ENCODE measurements at places on chromosomes 5 and 9.

- no peak for DNase-seq
Measured at GRCh38 chr5:173029499-173029921, 26.6 kb upstream of the CREBRF start.

DNA sequence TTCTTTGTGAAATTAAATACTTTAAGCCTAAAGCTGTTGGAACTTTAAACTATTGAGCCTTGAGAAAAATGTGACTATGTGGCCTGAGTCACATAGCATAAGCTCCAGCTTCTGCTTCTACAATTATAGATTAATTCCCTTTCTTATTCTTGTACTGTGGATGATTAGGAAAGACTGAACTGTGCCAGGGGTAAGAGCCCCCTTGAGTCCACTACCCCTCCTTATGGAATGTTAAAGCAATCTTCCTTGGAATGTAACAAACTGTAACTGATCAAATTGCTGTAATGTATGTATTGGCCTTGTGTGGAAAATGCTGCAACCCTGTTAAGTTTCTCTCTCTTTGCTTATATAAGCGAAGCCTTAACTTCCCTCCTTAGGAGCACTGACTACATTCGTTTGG is 273.2 kb downstream of the FAM170A start:
- no peak for DNase-seq

- no peak for DNase-seq
Measured at GRCh38 chr5:39282561-39282960, 63.2 kb upstream of the FYB1 start.

- DNase-seq, result no peak
Measured at GRCh38 chr5:133458435-133458834, 153.9 kb downstream of the FSTL4 start.

DNA sequence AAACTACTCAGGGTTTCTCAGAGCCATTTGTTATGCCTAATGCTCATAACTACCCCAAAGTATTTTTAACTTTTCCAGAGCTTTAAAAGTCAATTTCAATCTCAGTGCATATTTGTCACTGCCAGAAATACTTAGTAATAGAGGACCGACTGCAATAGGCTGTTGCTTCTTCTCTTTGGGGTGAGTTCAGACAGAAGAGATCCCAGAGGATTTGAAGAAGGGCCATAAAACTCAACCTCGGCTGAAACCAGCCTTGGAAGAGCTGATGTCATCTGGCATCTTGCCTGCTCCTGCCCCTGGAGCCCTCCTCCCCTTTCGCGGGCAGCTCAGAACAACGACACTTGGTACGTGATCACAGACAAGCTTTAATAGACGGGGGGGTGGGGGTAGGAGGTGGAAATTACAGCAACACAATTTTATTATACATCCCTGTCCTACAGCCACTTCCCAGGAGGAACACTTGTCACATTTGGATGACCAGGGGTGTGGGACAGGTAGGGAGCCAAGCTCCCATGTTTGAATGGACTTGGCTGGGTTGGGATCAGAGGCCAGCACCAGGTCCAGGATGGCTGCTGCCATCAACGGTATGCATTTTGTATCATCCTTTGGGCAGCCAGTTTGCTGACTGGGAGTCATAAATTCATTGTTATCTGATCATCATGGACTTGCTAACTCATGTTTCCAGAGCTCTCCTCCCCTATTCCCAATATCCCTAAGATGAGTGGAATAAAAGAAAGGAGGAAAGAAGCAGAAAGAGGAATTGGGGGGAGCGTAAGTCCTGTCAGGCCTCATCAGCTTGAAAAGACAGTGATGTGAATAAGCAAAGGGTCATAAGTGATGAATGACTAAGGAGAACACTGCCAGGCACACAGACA is 186.6 kb upstream of the PANK3 start:
- DNase-seq, result peak; percentile 25

DNA sequence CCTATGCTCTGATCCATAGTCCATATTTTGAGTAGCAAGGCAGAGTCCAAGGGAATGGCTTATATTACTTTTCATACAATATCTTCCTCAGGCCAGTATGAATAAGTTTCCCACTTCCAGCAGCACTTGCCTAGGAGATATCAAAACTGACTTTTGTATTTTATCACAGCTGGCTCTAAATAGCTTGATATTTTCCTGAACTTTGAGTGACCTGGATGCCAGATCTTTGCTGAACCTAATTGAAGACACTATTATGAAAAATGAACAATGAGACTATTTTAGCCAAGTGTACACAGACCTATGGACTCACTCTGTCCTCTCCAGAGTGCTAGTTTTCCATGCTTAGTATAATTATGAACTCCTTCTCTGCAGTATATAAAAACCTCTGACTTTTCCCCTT is 475.6 kb upstream of the PTGER4 start:
- no peak for DNase-seq

- no peak for DNase-seq
Measured at GRCh38 chr9:71592400-71592799, 175.9 kb downstream of the CEMIP2 start.

DNA sequence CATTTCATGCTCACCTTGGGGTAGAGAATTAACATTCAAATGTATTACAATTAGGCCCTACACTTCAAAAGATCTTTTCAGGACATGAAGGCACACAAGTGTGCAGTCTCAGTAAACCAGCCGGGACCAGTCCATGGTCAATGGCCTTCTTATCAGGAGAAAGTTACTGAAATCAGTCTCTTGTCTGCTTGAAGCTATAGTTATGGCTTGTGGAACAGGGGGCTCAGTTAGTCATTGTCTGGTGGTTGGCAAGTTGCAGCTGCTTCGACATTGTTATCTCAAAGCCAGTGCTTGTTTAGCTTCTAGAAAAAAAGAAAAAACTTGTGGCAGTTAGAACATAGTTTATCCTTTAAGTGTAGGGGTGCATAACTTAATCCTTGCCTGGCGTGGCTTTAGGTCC is 213.1 kb upstream of the ACO1 start:
- DNase-seq, result no peak

DNA sequence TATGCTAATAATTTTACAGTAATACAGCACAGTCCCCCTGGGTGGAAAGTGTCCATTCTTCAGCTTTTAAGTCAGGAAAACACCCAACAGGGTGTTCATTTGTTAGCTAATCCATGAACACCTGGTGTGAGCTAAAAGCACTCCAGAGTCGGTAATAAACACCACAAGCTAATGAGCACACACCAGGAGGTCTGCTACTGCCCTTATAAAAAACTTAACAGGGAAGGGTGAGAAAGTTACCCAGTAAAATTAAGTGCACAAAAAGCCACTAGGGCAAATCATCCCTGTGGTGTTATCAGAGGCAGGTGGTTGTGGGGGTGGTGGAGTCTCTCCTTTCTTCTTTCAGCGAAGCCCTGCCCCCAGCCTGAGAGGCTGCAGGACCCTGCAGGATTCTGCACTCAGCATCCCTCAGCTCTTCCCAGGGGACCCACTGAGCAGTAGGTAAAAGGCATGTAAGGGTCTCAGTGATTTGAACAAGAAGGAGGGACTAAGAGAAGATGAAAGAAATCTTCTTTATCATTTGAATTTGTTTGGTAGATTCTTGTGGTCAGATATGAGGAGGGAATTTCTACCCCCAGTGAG is 14.4 kb downstream of the GDNF start:
- DNase-seq, result no peak

GRCh38 chr9:13690595-13690994 is 411.1 kb upstream of the MPDZ start:
- DNase-seq, result no peak

DNA sequence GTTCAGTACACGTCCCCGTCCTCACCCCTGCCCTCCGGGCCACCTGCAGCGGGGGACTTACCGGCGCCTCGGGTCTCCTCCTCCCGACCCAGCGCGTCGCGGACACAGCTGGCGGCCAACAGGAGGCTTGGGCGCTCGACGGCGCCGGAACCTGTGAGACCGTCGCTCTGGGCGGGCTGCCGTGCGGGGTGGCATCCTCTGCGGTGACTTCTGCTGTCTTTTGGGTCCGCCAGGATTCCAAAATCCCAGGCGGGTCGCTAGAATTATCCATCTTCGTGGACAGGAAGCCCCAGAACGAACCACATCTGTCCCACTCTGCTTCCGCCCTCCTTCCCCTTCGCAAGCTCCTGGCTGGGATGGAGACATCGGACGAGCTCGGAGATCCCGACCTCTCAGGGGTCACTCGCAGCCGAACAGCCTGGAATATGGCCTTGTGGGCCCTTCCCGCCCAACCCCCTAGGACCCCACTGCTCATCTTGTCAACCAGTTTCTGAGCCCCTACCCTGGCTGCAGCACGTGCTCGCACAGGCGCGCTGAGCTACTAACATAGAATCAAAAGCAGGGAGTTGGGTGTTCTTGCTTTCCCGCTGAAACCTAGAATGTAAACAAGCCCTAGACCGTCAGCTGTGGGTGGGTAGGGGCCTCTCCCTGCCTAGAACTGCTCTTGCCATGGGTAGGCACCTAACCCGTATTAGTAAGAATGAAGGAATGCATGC is 947 bp upstream of the MARCHF3 start:
- no peak for DNase-seq

DNA sequence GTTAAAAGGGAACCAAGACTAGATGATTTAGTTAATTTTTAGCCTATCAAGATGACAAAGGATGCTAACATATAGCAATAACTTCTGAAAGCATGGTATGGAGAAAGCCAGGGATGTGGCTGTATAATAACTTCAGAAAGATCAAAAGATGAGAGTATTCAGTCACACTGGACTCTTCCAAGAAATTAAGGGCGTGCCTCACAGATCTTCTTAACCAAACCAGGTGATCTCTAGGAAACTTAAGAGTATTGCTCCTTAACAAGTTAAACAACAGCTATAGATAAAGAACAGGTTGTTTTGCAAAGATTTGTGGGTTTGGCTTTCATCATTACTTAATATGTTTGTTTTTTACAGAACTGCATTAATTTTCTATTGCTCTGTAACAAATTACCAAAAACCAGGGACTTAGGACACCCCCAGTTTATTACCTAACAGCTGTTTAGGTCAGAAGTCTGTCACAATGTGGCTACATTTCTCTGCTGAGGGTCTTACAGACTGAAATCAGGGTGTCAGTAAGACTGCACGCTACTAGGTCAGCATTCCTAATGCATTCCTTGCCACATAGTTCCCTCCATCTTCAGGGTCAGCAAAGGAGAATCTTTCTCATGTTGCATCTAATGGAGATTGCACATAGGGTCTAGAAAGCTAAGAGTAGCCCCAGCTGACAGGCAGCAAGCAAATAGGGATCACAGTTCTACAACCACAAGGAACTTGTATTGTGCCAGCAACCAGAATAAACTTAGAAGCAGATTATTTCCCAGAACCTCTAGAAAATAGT is 113.8 kb downstream of the WDR70 start:
- DNase-seq, result no peak

DNA sequence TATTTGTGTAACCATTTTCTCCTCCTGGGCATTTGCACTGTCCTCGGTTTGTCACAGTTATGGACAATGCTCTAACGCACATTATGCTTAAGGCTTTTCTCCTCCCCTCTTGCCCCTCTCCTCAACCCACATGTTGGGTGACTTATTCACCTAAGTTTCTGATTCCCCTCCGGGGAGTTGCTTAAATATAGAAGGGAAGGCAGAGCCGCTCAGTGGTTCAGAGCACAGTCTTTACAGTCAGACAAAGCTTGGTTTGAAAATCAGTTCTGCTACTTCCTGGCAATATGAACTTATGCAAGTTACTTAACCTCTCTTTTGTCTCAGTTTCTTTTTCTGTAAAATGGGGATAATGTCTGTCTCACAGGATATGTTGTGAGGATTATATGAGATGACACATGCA is 41.2 kb upstream of the SPRY4 start:
- no peak for DNase-seq

DNA sequence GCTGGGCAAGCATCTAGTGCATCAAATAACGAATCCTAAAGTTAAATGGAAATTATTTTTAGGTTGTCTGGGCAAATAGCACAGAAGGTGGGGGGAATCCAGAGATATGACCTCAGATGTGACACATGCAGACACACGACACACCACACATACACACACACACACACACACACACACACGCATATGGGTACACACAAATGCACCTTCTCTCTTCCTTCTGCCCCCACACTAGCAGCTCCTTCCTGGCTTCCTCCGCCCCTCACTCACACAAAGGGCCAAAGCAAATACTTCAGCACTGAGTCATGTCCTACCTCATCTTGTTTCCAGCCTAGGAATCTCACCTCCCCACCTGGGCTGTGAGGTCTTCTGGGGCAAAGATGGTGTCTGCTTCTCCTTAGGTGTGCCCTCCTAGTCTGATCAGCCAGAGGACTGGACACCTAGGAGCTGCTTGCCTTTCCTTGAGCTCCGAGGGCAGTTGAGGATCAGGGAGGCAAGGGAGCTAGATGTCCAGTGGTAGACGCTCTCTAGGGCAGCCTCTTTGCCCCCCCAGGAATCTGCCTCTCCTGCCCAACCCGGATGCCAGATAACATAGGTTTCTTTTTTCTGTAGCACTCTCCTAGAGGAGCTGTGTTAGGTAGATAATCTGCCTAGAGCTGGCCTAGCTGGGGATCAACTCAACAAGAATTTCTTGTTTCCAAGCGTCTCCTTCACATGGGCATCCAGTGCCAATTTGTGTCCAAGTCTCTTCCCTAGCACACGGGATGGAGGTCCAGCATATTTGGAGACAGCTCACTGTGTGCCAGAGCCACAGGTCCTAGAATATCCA is 14.3 kb upstream of the JADE2 start:
- no peak for DNase-seq

GRCh38 chr9:126694206-126695081 is 80.7 kb downstream of the LMX1B start:
- no peak for DNase-seq

- DNase-seq, result no peak
Measured at GRCh38 chr5:151740958-151741373, 17.5 kb downstream of the ATOX1 start.

DNA sequence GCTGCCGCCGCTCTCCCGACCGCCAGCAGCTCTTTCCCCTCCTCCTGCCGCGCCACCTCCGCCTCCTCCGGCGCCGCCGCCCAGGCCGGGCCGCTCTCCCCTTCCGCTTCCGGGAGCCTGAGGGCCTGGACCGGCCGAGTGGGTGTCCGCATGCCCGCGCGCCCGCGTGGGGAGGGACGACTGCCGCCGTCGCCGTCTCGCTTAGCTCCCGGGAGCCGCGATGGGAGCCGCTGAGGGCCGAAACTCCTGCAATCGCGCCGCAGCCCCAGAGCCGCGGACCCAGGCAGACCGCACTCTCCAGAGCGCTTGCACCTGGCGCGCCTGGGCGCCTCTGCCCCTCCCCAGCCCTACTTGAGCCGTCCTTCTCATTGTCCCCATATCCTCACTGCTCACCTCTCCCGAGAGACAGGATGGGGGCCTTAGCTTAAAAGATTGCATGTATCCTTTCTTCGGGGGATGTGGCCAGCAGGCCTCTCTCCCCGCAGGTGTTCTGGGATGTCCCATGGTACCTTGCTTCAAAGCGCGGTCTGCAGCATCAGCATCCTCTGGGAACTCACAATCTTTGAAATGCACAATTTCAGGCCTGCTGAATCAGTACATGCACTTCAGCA is at the start of gene ZDHHC21:
ZDHHC21 (minus strand) TSS at position 182 of the 611 bp plus-strand sequence. CDS start 19,092 bp downstream, outside the sequence.
- DNase-seq, result peak; percentile 34

GRCh38 chr9:128151309-128152132 is 2.3 kb downstream of the LCN2 start:
- no peak for DNase-seq

DNA sequence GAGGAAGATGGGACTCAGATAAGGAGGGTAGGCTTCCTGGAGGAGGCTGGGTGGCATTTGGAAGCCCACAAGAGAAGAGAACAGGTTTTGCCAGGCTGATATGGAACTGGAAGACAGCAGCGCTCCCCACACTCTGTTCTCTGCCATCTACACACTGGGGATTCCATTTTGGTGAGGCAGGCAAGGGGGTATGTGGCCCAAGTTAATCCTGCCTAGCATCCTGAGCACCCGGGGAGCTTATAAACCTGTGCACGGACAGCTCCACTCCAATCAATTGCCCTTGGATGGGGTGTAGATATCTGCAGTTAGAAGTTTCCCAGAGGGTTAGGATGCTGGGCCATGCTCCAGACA is 158.8 kb downstream of the MACROH2A1 start:
- no peak for DNase-seq
